Activated T-cell treated with anti-CD3 and anti-CD28 coated beads, Interleukin-2, amount 50 U/mL, for 72 hours (primary cell): ENCODE measurements at places on chromosomes 1 and 21.

DNA sequence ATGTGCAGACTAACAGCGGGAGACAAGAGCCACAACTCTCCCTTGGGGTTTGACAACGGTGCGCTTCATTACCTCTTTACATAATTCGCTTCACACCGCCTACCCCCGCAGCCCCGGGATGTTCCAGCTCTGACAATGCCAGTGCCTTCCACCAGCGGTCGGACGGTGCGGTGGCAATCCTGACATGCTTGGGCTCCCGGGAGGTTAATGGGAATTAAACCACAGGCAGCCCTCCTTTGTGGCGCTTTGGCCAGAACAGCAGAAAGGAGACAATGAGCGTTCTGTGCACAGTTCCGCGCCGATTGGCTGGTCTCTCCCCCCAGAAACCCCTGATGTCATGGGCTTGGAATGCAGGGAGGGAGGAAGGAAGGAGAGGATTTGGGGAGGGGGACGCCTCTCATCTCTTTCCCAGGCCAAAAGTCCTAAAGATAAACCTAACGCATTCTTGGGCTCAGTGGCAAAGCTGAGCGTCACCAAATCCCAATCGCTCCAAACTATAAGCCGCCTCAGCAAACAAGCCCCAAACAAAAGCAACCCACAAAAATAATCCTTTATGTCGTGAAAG, 1.3 kb downstream of the CNN3 start:
- peak; percentile 1 for DNase-seq

GRCh38 chr1:7460807-7461206, 310.3 kb upstream of the VAMP3 start:
- no peak for DNase-seq

DNA sequence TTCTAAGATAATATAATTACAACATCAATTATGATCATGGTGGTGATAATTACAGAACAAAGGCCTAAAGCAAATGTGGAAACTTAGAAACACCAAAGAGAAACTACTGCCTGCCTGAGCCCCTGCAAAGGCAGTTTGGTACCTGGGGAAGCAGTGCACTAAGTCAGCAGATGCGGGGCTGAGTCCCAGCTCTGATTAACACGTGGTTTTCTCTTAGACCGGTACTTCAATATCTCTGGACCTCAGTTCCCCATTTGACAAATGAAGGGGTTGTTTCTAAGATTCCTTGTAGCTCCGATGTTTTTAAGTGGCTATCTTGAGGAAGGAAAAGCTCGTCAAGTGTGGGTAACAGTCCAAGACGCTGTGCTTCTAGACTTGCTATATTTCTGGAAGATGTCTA, 16.7 kb upstream of the PLEKHA6 start:
- no peak for DNase-seq

DNA sequence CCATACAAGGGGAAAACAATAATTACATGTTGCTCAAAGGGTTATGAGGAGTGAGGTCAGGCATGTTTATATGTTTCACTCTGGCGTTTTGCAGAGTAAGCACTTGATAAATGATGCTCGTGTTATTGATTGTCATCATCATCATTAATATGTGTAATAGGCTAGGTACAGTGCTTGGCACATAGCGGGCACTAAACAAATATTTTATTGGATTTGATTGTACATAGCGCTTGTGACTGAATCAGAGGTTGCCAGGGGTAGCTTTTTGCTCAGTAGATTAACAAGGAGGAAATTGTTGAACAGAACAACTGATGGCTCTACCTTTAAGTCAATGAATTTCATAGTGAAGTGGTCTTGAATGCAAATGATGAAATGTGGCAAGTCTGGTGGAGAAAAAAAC, 91.7 kb downstream of the ROR1 start:
- no peak for DNase-seq

- no peak for DNase-seq
These were observed 29.7 kb downstream of the LRP8 start for GRCh38 chr1:53298045-53298637.

DNA sequence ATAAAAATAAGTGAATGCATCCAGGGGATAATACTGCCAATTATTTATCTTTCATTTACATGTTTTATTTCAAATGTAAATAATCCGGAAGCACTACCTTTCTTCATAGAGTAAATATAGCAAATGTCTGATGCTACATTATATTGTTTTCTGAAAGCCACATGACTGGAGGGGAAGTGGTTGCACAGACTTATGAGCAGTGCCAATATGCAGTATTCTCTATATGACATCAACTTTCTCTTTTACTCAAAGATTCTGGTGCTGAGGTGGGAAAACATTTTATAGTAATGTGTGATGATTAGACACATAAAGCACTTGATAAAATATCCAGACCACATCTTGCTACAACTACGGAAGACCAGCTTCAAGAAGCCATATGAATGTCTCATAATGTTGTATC, 314.7 kb downstream of the NEGR1 start:
- DNase-seq, result no peak

DNA sequence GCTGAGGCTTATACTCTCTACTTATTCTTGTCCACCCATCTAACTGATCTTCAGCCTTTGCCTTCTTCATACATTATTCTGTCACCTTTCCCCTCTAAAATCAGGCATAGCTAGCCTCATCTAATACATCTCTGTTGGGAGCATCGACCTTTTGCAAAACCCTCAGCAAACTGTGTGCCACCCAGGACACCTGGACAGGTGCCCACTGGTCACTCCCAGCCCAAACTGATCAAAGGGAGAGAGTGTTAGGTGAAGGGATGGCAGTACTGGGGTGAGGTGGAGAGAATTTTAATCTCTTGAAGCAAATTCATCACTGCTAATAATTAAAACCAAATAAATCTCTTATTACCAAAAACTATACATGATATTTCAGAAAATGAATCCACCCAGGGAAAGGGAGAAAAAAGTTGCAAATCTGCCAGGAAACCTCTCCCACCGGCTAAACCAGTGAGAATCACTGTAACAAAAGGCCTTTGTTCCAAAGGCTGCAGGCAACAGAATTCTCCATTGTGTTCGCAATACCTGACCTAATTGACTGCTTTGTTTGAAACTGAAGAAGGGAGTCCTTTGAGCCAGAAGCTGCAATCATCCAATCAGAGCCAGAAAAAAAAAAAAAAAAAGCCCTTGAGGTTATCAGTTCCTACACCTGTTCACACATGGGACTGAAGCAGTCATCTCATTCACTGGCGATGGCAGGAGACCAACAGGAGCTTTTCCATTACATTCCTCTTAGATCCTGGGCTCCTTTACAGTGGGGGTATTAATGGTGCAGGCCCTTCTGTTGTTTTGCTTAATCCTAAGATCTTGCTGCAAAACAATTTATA, 172.6 kb downstream of the APP start:
- no peak for DNase-seq

DNA sequence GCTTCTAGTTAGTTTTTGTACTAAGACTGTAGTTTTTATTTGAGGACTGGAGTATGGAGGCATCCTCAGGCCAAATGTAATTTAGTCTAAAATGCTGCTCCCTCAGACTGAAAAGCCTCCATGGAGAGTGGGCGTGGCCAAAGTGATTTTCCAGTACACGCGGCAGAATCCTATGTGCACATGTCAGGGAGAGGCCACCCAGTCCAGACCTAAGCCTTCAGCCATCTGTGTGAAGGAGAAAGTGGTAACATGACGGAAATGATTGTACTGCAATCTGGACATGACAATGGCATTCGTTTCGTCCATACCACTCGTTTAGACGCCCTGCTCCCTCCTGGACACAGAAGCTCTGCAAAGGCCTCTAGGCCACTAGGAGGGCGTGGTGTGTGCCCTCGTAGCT, 56.2 kb downstream of the PCP4 start:
- no peak for DNase-seq

DNA sequence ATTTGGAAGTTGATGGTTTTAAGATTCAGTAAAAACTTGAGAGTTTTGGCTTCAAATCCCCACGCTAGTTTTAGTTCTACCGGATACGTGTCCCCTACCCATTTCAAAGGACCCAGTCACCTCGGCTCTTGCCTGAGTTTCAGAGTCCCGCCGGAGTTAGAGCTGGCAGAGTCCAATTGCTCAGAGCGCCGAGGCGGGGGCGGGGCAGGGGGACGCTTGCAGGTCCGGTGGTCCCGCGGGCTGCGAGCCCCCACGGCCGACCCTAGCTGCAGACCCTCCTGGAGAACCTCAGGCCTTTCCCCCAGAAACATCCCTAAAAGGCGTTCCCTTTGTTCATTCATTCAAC, 765 bp upstream of the VPS45 start:
- peak; percentile 61 for DNase-seq

DNA sequence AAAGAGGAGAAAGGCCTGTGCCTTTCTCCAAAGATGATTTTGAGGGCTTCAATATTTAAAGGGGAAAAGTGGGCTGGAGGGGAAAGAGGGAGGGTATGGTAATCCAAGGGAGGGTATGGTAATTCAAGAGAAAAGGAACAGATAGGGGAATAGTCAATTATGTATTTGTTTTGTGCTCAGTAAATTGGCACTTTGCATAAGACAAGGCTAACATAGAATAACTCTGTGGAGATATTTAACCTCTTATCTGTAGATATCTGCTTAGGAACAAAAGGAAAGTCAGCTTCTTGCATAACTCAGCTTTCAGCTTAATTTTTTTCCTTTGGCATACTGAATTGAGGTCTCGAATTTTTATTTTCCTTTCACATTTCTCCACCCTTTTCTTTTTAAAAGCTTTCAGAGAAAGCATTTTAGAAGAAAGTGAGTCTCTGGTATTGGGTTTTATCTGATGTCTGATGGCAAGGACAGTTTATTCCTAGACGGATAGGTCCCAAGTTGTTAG, 119.9 kb upstream of the F3 start:
- no peak for DNase-seq

DNA sequence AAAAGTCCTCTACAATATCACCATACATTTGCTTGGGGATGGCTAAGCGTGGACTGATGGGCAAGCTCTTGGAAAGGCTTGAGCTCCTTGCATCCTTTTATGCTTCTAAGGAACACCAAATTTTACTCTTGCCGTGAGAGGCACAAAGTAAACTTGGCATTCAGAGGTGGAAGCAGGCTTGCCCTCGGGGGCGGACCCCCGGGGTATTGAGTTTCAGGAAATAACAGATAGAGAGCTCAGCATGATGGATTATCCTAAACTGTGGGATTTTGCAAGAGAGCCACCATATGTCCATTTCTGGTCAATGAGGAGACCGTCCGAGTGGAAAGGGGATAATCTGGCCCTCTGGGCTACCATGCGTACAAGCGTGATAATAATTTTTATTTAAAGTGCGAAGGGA, 14.0 kb downstream of the IFI16 start:
- DNase-seq, result no peak
